Natural killer cell (primary cell): ENCODE measurements at places on chromosomes 5 and 9.
A peak's percentile ranks its signal among the peaks of the same experiment; 100 is the strongest.

GRCh38 chr5:31023105-31023504, 170.4 kb upstream of the CDH6 start:
- DNase-seq = no peak

GRCh38 chr5:147949711-147950573, 43.6 kb upstream of the C5orf46 start:
- peak; percentile 16 for DNase-seq

- DNase-seq = no peak
Observed at GRCh38 chr9:93183131-93183662, 742 bp upstream of the WNK2 start.

DNA sequence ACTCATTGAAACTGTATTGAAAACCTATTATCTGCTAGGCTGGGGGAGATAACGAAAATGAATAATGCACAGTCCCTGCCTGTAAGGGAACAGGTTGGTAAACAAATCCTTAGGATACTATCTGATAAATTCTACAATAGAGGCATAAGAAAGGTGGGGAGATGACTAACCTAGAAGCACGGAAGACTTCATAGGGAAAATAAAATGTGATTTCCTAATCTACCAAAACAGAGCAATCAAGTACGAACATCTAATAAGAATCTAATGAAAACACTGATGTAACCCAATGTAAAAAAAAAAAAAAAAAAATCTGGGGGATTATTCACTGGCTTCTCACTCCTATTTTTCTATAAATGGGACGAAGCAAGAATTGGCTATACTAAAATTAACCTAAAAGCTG, 124.4 kb downstream of the SLF1 start:
- DNase-seq = no peak

- no peak for DNase-seq
Observed at GRCh38 chr9:6545017-6545691, 100.4 kb downstream of the GLDC start.

DNA sequence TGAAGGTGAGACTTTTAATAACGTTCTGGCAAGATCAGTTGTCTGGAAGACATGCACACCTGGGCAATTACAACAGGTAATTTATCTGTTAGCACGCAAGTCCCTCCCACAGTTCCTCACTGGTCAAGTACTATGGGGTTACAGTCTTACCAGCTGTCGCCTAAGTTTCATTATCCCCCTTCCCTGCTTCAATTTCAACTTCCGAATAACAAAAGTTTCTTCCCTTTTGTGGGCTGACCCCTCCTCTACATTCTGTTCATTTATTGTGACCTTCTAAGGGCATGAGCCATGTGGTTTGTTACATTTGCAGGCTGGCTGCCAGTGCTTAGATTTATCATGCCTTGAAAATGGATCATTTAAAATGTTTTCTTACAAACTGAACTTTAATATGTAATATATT, 16.5 kb downstream of the GAPT start:
- DNase-seq = no peak

GRCh38 chr9:8536845-8537244, 737.3 kb upstream of the DMAC1 start:
- DNase-seq = no peak

GRCh38 chr5:58248221-58248620, 211.7 kb downstream of the PLK2 start:
- DNase-seq = no peak

DNA sequence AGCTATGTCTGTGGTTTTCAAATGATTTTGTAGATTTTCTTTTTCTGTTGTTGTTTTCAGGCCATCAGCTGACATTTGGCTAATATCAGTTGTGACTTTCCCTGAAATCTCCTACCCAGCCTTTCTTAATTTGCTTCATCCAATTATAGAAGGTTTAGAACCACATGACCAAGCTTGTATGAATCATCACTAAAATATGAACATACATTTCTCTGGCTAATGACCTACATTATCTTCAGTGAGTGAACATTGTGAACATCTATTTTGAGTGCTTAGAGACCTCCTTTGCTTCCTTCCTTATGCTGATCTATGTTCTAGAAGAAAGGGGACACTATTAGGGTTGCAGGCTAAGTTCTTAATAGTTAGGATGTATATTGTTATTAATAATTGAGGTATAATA, 532.5 kb downstream of the RAB3C start:
- DNase-seq = no peak
